Right lobe of liver (tissue), 6 donors: ENCODE measurements at places on chromosomes 1 and 21. TPM values are rescaled to one million over a fixed set of nuclear protein-coding genes. Genes with fewer than 3 reads are reported as not detected.

Gene PTPN14
- 1.9 TPM for total RNA-seq

DNA sequence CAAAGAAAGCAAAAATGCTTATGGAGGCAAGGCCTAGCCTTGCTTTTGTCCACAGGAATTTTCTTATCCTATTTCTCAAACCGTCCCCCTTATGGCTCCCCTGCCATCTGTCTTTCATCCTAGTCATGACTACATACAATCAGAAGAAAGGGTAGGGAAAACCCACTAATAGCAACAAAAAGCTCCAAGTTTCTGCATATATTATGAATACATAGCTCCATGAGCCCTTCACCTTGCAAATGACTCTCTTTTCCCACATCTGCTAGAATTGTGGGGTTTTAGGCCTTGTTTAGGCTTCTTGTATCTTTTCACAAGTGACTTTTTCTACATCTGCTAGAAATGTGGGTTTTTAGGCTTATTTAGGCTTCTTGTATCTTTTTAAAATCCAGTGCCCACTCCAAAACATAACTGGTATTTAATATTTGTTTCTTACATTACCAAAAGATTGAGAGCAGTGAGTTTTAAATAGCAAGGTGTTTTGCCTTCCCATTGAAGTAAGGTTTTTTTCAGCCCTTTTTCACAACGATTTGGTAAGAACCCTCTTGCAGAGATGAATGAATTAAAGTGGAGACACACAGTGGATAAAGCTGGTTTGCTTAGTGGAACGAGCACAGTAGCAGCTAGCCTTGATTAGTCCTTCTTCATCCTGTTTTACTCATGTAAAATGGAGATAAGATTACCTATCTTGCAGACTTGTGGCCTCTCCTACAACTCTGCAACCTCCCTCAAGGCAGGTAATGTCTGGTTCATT is 4.4 kb downstream of the GADD45A start:
- H3K4me1 ChIP-seq = no peaks in the 10 kb centered on the region
- DNase-seq = no peak
- H3K36me3 ChIP-seq = peaks cover 19% of the 10 kb centered on the region
- no peak overlapping the region for H3K27ac ChIP-seq
- no peaks in the 10 kb centered on the region for H3K27me3 ChIP-seq

DNA sequence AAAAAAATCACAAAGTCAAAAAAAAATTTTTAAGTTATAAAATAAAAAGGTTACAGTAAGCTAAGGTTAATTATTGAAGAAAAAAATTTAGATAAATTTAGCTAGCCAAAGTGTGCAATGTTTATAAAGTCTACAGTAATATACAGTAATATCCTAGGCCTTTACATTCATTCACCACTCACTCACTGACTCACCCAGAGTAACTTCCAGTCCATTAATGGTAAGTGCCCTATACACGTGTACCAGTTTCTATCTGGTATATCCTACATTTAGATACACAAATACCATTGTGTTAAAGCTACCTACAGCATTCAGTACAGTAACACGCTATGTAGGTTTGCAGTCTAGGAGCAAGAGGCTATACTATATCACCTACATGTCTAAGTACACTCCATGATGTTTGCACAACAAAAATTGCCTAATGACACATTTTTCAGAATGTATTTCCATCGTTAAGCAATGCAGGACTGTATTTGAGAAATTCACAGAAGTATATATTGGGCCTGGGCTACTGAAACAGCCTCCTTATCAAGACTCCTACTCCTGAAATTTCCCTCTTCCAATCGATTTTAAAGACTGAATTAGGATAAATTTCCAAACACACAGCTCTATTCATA is 155.1 kb downstream of the COP1 start:
- H3K4me3 ChIP-seq = no peak overlapping the region
- no peak for DNase-seq
- no peaks in the 10 kb centered on the region for H3K36me3 ChIP-seq
- no peaks in the 10 kb centered on the region for H3K27me3 ChIP-seq

DNA sequence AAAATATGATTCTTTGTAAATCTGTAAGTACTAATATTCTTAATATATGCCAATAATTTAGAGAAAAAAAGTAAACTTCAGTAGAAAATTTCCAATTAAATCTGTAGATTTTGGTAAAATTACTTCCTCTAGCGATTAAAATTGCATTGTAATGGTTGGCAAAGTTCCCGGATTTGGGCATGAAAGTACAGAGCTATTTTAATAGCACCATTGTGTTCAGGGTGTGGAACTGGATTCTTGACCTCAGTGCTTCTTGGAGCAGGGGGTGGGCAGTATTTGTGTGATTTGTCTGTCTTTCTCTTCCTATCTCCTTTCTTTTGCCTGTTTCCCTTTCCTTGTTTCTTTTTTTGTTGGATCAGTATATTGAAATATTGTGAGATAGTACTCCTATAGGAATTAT is 72.1 kb downstream of the DNM3 start:
- H3K4me3 ChIP-seq = no peak overlapping the region
- no peak for DNase-seq
- no peaks in the 10 kb centered on the region for H3K36me3 ChIP-seq
- H3K27me3 ChIP-seq = no peaks in the 10 kb centered on the region
- H3K27ac ChIP-seq = no peak overlapping the region
